Activated CD8-positive, alpha-beta memory T cell treated with anti-CD3 and anti-CD28 coated beads, Interleukin-2, amount 10 ng/mL, durations not matched to agents 7 days and 5 days (primary cell): ENCODE measurements at places on chromosomes 2 and 18. TPM values are rescaled to one million over a fixed set of nuclear protein-coding genes. Genes with fewer than 3 reads are reported as not detected.

DNA sequence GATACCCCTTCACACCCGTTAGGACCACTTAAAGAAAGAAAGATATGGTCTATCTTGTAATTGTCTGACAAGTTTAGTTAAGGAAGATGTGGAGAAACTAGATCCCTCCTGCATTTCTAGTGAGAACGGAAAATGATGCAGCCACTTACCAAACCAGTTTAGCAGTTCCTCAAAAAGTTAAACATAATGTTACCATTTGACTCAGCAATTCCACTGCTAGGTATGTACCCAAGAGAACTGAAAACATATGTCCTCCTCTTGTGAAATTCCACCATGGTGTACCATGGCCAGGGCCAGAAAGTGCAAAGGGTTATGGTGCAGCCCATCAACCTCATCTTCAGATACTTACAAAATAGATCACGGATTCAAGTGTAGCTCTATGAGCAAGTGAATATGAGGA lies 79.0 kb upstream of the ID2 start:
- no peak for DNase-seq

DNA sequence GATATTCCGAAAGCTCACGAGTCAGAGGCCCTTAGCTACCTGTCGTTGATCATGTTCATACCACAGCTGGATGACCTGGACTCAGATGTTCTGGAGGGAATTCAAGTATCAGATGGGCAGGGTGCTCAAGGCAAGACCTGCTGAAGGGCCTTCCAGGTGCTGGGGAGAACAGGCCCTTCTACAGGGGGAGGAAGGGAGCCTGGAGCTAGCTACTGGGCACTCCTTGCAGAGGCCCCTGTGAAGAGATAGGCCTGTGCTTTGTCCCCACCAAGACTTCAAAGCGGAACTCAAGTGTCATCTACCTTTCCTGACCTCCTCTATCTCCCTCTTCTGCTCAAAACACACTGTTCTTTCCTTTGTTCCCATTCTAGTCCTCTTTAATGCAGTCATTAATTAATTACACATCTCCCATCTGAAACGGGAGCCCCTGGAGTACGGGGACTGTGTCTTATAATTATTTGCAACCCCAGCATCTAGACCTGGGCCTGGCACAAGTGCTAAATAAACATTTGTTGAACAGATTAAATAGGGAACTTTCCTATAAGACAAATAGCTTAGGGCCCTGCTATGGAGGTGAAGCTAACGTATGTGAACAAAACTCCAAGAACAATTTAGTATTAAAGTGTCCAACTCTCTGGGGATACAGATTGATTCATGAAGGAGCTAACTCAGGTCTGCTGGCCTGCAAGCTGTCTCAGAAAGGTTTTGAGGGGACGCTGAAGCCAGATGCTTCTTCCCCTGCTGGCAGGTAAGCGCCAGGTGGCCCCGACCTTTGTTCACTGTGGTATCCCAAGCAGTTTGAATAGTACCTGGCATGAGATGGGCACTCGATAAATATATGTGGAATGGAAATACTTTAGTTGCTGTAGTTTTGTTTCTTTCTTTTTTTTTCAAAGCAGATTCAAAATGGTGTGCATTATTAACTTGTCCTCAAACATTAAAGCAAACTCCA lies 22.0 kb downstream of the RHOB start:
- peak; percentile 22 for DNase-seq

DNA sequence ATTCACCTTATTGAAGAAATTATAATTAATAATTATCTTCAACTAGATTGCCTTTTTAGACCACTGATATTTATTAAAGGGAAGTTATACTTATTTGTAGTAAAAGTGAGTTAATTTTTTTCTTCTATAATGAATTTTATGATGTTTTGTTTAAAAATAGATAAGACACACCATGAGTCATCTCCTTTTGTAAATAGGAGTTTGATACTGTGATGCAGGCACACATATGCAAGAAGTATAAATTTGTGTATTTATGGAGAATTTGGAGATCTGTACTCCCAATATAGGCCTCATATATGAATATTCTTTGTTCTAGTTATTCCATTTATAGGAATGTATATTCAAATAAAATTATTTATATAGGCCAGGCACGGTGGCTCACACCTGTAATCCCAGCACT lies 703.5 kb upstream of the CHAC2 start:
- no peak for DNase-seq

DNA sequence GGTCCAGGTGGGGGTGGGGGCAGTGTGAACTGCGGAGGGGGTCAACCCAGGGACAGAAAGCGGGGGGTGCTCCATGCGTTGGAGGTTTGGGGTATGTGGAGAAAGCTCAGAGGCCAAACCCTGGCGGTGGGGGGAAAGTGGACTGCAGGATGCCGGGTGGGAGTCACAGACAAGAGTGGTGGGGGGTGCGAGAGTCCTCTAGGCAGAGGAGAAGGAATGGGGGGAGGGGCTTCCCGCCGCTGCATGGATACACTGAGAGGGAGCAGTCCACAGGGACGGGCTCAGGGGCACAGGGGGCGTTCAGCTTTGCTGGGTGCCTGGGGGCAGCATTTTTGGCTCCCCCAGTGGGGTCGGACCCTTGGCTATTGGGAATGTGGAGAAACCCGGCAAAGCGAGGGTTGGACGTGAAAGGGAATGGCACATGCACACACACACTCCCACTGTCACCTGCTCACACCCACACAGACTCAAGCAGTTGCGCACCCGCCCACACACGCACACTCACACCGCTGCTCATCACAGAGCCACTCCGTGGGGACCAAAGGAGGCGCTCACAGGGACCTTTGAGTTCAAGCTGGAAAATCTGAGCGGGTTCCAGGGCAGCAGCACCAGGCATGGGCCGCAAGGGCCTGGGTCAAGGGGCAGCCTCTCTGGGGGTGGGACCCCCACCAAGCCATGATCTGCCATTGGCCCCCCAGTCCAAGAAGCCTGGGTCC lies 7.7 kb downstream of the GBX2 start:
- no peak for DNase-seq

DNA sequence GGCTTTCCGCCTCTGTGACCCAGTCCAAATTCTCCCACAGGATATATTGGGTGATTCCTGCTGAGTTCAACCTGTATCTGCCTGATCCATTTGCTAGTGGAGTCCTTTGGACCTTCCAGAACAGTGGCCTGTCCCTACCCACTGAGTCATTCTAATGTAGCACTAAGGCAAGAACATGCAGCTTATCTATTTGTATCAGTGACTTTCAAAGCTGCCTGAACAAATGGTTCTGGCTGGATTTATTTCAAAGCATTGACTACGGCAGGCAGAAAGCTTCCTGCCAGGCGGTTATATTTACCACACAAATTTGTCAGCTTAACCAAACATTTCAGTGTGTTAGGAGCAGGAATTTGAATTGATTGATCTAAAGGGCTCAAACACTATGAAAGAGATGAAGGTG lies 613.4 kb downstream of the DCC start:
- DNase-seq = no peak

GRCh38 chr2:152555048-152555447 lies 162.2 kb downstream of the PRPF40A start:
- DNase-seq = no peak

DNA sequence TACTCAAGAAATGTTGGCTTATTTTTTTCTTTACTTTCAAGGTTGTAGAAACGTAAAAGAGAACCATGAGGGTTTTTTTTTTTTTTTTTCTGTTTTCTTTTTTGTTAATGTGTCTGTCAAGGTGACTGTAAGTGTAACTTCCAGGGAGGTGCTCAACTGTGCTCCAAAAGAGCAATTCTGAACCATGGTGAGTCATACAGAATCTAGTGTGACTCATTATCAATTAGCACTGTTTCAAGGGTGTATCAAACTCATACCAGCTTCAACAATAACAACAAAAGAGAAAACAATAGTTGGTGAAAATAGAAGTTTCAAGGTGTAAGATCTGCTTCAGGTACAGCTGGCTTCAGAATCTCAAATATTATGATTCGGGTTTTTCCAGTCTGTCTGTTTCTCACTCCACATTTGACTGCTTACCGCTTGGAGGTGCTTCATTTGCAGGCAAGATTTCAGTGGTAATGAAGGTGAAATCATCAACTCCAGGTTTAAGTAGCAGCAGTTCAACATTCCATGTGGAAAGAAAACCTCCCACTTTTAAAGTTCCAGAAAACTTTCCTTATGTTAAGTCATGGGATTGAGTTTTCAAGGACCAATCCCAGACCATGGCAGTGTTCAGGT lies 850.6 kb downstream of the CNTNAP5 start:
- DNase-seq = no peak

DNA sequence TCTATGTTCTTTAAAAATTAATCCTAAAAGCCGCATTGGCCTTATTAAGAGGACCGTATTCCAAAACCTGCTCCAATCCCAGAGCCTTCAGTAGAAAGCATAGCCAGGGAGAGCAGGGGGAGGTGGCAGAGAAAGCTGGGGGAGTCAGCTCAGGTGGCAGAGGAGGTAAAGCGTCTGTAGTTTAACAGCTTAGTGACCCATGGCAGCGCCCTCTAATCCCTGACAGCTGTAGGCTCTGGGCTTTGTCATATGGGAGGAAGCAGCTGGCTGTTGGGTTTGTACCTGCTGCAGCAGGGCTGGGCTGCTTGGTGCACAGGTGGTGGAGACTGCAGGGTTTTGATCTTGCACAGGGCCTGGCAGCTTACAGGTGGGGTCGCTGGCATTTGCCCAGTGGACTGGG lies 50.6 kb downstream of the THNSL2 start:
- DNase-seq = peak; percentile 16

DNA sequence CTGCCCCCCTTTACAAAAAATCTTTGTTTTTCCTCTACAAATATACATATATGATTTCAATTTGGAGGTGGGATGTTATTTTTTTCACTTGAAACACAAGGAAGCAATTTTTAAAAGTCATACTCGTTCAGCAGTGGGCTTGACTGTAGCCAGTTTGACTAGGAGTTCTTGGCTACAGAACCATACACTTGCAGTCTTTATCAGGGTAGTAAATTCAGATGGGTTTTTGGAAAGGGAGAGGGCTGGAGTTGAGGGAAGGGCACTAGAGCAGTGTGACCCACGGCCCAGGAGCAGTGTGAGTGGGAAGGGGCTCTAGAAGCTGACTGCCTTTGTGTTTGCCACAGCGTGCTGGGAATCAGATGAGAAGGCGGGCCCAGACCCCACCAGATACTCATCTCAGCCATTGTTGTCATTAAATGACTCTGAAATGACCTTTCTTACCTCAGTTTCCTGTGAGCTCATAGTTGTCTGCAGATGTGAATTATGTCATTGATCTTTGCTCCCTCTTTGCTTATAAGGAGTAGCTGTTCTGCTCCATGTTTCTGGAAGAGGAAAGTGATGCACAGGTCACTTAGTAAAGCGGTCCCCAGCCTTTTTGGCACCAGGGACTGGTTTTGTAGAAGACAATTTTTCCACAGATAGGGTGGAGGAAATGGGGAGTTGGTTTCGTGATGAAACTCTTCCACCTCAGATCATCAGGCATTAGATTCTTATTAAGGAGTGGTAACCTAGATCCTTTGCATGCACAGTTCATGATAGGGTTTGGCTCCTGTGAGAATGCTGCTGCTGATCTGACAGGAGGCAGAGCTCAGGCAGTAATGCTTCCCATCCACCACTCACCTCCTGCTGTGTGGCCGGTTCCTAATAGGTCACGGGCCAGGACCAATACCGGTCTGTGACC lies 116.8 kb downstream of the SPTBN1 start:
- DNase-seq = peak; percentile 82

C2orf66 gene
- not detected for total RNA-seq

IHH gene
- not detected for total RNA-seq

GRHL1 gene
- total RNA-seq = 0.64 TPM

SCN9A gene
- total RNA-seq = not detected

SAG gene
- total RNA-seq = 0.23 TPM
